Activated T-cell treated with anti-CD3 and anti-CD28 coated beads for 4 hours (primary cell): ENCODE measurements at places on chromosomes 13 and 19.

DNA sequence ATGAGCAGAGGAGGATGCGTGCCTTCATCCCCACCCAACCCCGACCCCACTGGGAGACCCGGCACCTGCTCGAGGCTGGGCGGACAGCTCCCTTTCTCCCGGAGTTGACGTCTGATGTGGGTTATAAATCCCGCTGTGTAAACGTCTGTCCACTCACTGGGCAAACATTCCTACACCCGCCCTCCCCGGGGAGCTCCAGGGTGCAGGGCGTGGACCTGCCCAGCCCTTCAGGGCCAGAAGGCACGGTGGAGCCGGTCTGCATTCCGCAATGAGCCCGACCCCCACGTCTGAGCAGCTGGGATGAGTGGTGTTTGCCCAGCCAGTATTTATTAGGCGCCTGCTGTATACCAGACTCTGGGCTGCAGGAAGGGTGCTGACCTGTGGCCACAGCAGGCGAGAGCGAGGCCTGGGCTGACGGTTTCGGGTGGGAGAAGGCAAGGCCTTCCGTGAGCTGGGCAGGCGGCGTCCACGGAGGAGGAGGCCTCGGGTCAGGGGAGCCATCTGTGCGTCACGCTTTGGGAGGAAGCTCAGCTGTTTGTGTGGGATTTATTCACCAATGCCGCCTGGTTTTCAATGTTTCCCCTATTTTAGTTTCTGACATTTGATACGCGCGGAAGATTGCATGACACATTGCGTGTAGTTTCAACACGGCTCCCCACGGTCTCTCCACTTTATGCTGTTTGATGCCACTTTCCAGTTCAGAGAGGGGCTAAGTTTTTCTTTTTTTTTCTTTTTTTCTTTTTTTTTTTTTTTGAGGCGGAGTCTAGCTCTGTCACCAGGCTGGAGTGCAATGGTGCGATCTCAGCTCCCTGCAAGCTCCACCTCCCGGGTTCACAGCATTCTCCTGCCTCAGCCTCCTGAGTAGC, 2.0 kb downstream of the MISP start:
- no peak for DNase-seq

GRCh38 chr19:46016426-46017094, 6.3 kb downstream of the PGLYRP1 start:
- peak; percentile 69 for DNase-seq

DNA sequence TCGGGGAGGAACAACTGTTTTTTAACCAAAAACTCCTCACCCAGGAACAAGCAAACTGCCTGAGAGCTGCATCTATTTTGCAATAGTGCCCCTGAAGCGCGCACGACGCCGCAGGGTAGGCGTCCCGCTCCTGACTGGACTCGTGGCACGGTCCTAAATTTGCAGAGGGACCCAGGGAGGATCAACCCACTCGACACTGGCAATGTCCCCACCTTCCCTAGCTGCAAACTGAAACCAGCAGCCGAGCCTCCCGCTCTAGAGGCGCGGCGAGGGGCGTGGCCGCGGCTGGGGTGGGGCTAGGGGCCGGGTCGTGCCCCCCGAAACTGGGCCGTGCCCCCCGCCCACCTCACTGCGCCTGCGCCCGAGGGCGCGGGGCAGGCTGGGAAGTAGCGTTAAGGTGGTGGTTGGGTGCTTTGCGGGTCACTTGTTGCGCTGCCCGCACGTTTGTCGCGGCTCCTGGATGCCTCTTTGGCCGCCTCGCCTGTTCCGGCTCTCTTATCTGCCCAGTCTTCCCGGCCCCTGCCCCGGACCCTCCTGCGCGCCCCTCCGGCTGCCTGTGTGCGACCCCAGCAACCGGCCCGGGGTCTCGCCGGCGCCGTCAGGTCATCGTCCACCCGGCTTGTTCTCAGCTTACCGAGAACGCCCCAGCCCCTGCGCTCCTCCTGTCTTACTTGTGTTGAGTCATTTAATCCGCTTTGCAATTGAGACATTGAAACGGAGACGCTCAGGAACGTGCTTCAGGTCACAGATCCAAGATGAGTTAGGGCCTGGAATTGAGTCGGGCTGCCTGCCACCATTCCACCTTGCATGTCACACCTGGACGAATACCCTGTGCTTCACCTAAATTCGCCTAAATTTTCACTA, 37.9 kb upstream of the LSM14A start:
- peak; percentile 85 for DNase-seq

DNA sequence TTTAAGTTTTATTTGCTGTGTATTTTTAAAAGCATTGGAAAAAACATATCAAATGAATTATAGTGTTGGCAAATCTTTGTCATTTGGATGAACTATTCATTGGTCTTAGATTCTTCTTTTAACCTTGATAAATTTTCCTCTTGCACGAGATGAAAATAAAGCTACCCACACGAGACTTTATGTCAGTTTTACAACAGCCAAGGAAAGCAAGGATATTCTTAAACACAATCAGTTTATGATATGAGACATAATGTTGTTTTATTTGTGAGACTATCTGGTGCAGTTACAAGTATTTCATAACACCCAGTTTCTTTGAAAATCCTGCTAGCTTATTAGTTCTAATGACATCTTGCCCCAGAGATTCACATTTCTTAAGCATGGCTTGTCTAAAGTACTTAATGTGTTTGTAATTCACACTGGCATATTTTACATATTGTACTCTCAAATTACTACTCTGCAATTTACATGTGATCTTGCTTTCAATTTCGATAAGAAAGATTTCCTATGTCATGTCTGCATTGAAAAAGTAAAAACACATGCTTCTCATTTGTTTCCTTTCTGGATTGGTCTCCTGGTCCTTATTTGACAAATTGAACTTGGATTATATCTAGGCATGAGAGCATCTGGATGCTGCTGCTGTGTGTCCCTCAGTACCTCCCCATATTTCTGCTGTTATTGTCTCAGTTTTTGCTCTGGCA, 955.5 kb upstream of the PCDH9 start:
- no peak for DNase-seq

DNA sequence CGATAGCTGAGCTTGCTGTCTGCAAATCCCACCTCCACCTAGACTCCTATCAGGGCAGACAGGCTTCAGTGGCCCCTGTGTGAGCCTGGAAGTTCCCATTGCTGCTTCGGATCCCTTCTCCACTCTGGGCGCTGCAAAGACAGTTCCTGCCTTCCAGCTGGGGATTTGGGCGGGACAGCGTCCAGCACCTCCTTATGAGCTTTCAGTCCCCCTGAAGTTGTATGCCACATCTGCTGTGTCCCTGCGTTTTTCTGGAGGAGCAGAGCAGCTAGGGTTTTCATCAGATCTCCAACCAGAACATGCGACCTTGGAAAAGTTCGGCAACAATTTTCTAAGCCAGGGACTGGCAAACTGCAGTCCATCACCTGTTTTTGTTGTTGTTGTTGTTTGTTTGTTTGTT, 38.0 kb downstream of the ARHGEF18 start:
- no peak for DNase-seq

GRCh38 chr13:20565115-20565736, 1.7 kb upstream of the IFT88 start:
- DNase-seq = no peak
